MV-4-11 (cell line): ENCODE measurements at places on chromosomes 5 and 9.

- no peak for DNase-seq
Measured at GRCh38 chr5:100818340-100818739, 84.7 kb downstream of the ST8SIA4 start.

DNA sequence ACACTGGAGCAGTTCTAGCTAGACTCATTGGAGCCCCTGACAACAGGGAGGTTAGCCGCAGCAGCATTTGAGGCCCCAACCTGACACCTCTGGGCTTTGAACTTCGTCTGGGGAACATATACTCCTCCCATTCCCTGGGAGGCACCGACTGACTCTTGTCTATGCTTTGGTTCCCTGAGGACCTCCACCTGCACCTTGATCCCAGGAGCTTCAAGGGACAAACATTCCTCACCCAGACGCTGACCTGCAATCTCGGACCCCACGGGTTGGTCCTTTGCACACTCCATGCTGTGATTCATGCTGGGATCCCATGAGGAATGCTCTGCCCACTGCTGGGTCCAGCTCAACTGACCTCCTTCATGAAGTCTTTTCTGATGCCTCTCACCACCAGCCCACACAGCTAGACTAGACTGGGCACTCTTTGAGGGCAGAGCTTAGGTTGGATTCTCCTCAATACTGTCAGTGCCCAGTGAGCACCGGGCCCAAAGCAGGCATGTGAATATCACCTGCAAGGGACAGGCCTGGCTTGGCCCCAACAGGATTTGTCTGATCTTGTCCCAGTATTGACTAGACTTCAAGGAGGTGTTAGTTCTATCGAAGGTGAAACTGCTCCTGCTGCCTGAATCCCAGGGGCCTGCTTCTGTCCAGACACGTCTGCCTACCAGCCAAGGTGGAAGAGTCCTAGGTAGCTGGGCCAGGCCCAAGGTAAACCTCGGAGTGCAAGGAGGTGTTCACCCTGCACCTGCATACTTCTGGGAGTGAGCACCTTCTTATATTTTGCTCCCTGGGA lies 51.8 kb upstream of the ZBTB43 start:
- no peak for DNase-seq

GRCh38 chr9:22055090-22055489 lies 46.0 kb upstream of the CDKN2B start:
- DNase-seq, result no peak

- DNase-seq, result no peak
Measured at GRCh38 chr9:136741883-136742571, 713 bp downstream of the LCN10 start.

DNA sequence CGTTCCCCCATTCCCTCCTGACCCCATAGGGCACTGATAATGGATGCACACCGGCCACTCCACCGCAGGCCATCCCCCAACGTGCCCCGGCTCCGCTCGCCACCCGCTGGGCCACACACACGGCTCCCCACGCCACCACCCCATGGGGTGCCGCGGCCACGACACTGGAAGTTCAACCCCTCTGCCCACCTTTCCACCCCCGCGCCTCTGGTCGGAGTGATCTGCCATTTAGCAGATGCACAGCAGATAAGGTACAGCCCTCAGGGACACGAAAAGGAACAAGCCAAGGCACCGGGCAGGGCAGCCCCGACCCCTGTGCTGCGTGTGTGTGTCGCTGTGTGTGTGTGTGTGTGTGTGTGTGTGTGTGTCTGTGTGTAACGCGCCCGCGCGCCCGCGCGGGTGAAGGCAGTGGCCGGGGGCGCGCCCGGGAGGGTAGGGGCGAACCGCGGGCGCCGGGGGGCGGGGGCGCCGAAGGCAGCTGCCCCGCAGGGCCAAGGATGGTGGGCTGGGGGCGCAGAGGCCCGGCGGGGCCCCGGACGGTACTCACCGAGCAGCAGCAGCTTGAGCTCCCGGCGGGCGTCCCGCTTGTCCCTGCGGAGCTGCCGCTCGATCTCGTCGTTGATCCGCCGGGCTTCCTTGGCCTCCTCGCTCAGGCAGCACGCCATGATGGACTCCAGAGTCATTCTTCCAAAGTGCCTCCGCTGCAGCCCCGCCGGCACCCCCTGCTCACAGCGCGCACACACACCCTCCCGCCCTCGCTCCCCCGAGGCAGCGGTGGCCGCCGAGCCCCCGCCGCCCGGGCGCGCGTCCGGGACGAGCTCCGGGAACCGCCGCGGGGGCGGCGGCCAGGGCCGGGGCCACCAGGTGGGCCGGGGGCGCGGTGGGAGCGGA lies 813 bp downstream of the GNAQ start:
- DNase-seq, result peak; percentile 70
